ENCODE measurements at places on chromosomes 12 and 14. TPM values are rescaled to one million over a fixed set of nuclear protein-coding genes. Genes with fewer than 3 reads are reported as not detected.
A peak's percentile ranks its signal among the peaks of the same experiment; 100 is the strongest.

DNA sequence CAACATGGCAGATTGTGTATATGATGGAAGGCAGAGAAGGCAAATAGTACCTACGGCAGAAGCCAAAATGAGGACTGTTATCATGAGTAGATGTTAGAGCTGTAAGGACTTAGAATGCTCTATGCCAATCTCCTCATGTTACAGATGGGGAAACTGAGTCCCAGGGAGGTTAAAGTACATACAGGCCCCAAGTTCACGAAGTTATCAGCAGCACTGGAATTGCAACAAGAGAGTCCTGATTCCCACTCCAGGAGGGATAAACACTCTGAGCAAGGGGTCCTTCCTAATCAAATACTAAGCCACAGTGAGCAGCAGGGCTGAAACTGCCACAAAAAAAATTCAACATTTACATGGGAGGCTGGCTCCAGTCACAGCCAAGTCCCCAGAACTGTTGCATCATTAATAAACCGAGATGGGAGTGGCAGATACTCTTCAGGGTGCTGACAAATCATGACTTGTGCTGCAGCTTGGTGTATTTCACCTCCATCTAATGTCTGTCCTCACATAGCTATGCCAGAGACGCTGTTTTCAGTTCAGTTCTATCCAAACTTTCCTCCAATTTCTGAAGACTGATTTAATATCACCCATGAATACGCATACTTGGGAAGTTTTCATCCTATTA lies 24.2 kb downstream of the NUAK1 start:
- H3K4me3 ChIP-seq, result no peak overlapping the region
- H3K27me3 ChIP-seq, result no peaks in the 10 kb centered on the region
- peak overlapping the region; percentile 42 for H3K27ac ChIP-seq
- H3K4me1 ChIP-seq, result peaks cover 54% of the 10 kb centered on the region
- DNase-seq, result no peak

GRCh38 chr12:129494260-129494659 lies 409.6 kb downstream of the TMEM132D start:
- H3K27ac ChIP-seq, result no peak overlapping the region
- no peaks in the 10 kb centered on the region for H3K27me3 ChIP-seq
- no peak overlapping the region for H3K4me3 ChIP-seq

GRCh38 chr14:104891664-104892530 lies 26.8 kb downstream of the CEP170B start:
- H3K27ac ChIP-seq, result no peak overlapping the region
- no peak overlapping the region for H3K4me3 ChIP-seq
- peaks cover 75% of the 10 kb centered on the region for H3K36me3 ChIP-seq
- H3K4me1 ChIP-seq, result peaks cover 12% of the 10 kb centered on the region
- DNase-seq, result no peak

DNA sequence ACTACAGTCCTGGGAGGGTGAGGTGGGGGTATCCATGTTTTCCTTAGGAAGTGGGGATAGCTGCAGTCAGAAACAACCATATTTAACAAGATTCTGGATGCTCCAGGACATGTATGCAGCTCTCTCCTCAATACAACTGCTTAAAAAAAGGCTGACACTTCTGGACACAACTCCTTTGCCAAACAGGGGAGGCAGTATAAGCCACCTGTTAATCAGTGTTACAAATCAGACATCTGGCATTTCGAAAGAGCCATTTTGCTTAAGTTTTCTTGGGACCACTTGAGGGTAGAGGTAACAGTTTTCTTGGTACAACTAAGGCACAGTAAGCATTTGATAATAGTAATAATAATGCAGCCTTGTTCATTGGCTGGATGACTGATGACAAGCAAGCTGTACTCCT lies 47.1 kb downstream of the RPGRIP1 start:
- H3K27ac ChIP-seq, result no peak overlapping the region
- H3K27me3 ChIP-seq, result no peaks in the 10 kb centered on the region
- no peak for DNase-seq
- no peaks in the 10 kb centered on the region for H3K4me1 ChIP-seq
- H3K36me3 ChIP-seq, result no peaks in the 10 kb centered on the region

DNA sequence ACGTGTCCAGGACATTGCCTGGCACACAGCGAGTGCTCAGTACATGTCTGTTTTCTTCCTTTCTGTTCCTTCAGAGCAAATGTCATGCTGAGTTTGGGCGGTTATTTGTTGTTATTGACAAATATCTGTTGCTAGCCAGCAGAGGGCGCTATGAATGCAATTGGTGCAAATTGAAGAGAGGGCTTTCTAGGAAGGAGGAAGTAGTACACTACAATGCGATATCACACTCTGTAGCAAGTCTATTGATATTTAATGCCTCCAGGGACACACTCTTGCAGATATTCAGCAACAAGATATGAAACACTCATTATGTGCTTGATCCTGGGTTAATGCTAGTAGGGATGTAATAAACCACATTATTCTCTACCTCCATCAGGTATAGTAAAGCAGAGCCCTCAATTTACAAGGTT lies 267.3 kb upstream of the SRRM4 start:
- H3K4me3 ChIP-seq, result no peak overlapping the region
- no peaks in the 10 kb centered on the region for H3K36me3 ChIP-seq
- no peak for DNase-seq
- H3K27me3 ChIP-seq, result no peaks in the 10 kb centered on the region

- H3K36me3 ChIP-seq, result peaks cover 52% of the 10 kb centered on the region
- H3K27ac ChIP-seq, result no peak overlapping the region
- H3K4me1 ChIP-seq, result no peaks in the 10 kb centered on the region
These were observed 14.5 kb downstream of the WSB2 start for GRCh38 chr12:118046430-118046829.

GRCh38 chr14:105271224-105271890 lies 23.0 kb downstream of the BTBD6 start:
- H3K36me3 ChIP-seq, result peaks cover 66% of the 10 kb centered on the region
- no peaks in the 10 kb centered on the region for H3K27me3 ChIP-seq
- H3K27ac ChIP-seq, result no peak overlapping the region
- no peak overlapping the region for H3K4me3 ChIP-seq
- peaks cover 18% of the 10 kb centered on the region for H3K4me1 ChIP-seq

- DNase-seq, result no peak
- no peak overlapping the region for H3K4me3 ChIP-seq
- no peaks in the 10 kb centered on the region for H3K27me3 ChIP-seq
- H3K4me1 ChIP-seq, result no peaks in the 10 kb centered on the region
- H3K36me3 ChIP-seq, result no peaks in the 10 kb centered on the region
- no peak overlapping the region for H3K27ac ChIP-seq
These were observed 21.4 kb upstream of the IGF1 start for GRCh38 chr12:102501773-102502172.

GRCh38 chr12:23236811-23237210 lies 611.8 kb downstream of the ETNK1 start:
- no peaks in the 10 kb centered on the region for H3K36me3 ChIP-seq
- H3K27me3 ChIP-seq, result no peaks in the 10 kb centered on the region
- no peak overlapping the region for H3K4me3 ChIP-seq
- H3K4me1 ChIP-seq, result no peaks in the 10 kb centered on the region

DNA sequence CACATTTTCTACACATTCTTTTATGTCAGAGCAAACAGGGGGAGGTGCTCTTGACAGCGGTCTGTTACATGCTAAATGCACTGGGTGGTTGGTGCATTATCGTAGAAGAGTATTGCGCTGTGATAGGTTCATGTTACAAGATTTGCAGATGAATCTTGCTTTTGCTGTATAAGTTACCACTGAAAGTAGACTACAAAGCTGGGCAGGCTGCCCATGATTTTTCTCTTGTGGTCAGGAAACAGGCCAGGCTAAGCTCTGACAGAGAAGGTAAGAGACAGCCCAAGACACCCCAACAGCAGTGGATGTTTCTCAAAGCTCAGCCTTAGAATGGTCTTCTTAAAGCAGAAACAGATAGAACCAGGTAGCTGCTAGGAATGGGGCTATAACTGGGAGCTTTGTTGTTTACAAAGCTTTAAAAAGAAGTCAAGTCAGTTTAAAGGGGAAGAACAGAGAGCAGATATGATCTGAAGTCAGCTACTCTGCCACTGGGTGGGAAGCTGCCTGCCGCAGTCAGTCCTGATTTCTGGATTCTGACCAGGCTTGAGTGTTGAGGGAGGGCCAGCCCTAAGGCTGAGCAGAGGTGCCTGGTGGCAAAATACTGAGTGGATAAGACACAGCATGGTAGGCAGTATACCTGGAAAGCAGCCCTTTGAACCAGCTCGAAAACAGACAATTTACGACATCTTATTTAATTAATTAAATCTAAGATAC lies 9.4 kb downstream of the KCNA1 start:
- H3K36me3 ChIP-seq, result no peaks in the 10 kb centered on the region
- no peak for DNase-seq
- H3K27me3 ChIP-seq, result peaks cover 7% of the 10 kb centered on the region
- no peaks in the 10 kb centered on the region for H3K4me1 ChIP-seq
- H3K27ac ChIP-seq, result no peak overlapping the region

DNA sequence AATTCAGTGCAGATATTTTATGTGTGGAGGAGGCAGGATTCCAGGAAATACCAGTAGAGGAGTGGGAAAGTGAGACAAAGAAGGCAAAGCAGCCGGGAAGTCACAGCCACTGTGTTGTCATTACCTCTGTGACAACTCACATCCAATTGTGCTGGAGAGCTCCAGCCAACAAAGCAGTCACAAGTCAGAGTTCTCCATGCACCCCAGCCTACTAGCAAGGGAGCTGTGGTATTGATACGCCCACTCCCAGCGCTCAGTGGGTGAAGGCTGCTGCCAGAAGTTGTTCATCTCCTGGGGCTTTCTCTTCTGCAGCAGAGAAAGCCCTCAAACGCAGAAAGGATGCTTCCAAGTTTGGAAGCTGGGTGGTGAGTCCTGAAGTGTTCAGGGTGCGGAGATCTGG lies 93.9 kb downstream of the DICER1 start:
- no peaks in the 10 kb centered on the region for H3K36me3 ChIP-seq
- H3K4me3 ChIP-seq, result no peak overlapping the region
- no peaks in the 10 kb centered on the region for H3K4me1 ChIP-seq
- DNase-seq, result no peak

DNA sequence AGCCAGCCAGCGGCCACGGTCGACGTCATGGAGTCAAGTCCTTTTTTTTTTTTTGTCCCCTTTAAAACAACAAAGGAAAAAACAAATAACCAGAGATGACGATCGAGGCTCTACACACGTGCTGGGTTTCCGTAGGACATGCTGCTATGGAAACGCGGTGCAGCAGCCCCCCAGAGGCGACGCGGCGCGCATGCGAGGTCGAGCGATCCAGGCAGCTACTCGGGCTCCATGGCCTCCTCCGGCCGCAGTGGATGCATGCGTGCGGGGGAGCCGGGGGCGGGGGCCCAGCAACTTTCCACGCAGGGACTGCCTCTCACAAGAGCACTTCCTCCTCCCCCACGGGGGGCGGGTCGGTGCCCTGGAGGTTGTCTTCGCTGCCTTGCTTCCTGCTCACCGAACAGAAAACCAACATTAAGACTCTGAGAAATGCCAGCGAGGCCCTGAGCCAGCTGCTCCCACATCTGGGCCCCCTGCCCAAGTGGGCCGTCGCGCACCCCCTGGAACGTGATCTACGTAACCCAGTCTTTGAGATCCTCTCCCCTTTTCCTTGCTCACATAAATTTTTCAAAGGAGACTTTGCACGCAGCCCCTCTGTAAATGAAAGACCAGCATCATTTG lies 30.7 kb downstream of the P2RX4 start:
- peaks cover 72% of the 10 kb centered on the region for H3K36me3 ChIP-seq
- peaks cover 30% of the 10 kb centered on the region for H3K4me1 ChIP-seq
- peak overlapping the region; percentile 86 for H3K27ac ChIP-seq
- no peaks in the 10 kb centered on the region for H3K27me3 ChIP-seq

- H3K4me3 ChIP-seq, result no peak overlapping the region
- H3K27ac ChIP-seq, result no peak overlapping the region
- H3K27me3 ChIP-seq, result no peaks in the 10 kb centered on the region
These were observed 60.6 kb downstream of the BEGAIN start for GRCh38 chr14:100526632-100527031.

DNA sequence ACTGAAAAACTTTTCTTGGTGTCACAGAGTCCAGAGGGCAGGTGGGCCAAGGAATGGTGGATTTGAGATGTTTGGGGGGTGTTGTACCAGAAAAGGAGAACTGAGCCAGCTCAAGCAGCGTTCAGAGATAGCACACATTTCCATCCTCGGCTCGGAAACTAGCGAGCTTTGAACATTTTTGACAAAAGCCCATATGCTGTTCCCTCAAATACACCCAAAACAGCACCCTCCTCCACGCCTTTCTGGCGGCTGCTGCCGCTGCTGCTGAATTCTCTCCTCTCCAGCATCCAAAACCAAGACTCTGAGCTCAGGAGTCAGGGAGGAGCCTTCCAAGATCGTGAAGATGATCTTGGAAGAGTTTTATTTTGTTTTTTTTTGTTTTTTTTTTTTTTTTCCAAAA lies 961 bp downstream of the SRRM4 start:
- H3K27me3 ChIP-seq, result peaks cover 20% of the 10 kb centered on the region
- no peak overlapping the region for H3K27ac ChIP-seq

DNA sequence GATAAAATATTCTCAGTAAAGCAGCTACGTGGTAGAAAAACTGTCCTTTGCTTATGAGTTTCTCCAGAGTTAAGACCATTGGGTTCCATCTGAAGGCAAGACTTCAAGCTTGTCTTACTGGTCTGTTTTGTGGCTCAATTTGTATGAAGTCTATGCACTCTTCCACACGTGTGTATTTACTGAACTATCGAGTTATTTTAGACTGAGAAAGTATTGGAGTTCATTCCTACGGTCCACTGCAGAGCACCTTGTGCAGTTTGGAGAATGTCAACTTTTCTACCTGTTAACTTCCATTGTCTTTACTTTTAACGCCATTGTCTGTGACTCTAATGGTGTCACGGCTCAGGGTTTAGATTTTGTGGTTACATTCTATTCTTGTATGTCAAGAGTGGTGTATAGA lies 3.7 kb downstream of the HIF1A start:
- no peak overlapping the region for H3K4me3 ChIP-seq
- H3K36me3 ChIP-seq, result no peaks in the 10 kb centered on the region
- no peak overlapping the region for H3K27ac ChIP-seq
- H3K4me1 ChIP-seq, result peaks cover 4% of the 10 kb centered on the region
- H3K27me3 ChIP-seq, result no peaks in the 10 kb centered on the region

DNA sequence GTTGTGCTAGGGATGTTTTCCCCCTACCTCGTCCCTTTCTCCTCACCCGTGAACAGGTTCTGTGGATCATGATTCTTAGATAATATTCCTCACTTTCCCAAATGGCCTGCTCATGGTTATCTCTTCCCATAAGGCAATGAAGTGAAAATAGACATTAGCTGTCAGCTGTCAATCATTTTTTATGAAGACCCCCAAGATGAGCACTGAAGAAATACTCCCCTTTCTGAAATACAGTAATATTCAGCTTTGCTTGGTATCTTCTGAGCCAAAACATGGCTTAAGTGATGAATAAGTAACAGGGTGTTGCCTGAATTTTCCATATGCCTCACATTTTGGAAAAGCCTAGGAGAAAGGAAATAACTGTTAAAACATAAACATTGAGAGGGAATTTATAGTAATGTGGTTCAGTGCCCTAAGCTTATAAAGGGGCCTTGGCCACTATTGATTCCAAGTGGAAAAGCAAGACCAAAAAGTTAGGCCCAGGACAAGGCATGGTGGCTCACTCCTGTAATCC lies 70.7 kb upstream of the NAP1L1 start:
- no peaks in the 10 kb centered on the region for H3K27me3 ChIP-seq
- no peak for DNase-seq
- H3K4me1 ChIP-seq, result no peaks in the 10 kb centered on the region
- H3K4me3 ChIP-seq, result no peak overlapping the region

The CLEC2D gene
- total RNA-seq, result 11.0 TPM

The TAS2R50 gene
- total RNA-seq, result 10.9 TPM

The CIROP gene
- 0.61 TPM for total RNA-seq

The VCPKMT gene
- 10.0 TPM for total RNA-seq

The TSHR gene
- 6.5 TPM for total RNA-seq

The FGD4 gene
- 33.7 TPM for total RNA-seq

The SERPINA5 gene
- 1.6 TPM for total RNA-seq

Data from spinal cord (tissue), 10 donors.